ENCODE measurements at places on chromosomes 6 and 20.
A peak's percentile ranks its signal among the peaks of the same experiment; 100 is the strongest.

- no peak for DNase-seq
These were observed 40.8 kb downstream of the ZBTB2 start for GRCh38 chr6:151350442-151351145.

DNA sequence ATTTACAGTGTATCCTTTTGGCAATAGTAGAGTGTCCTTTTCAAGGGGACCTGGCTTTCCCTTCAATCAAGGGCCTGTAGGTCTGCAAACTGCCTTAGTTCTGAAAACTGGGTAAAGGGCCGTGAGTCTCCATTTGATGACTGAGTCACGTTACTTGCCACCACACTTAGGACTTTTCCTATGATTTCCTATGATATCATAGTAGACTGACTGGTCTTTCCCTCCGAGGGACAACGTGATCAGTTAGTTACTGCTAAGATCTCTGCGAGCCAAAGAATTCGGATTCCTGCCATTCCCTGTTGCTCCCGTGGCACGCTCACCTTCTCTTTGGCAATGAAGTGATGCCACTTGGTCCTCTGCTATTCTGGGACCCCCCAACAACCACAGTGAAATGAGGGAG lies 8.4 kb downstream of the ZNF831 start:
- no peak for DNase-seq

GRCh38 chr6:91718198-91718597 lies 1131.3 kb upstream of the MAP3K7 start:
- no peak for DNase-seq

- no peak for DNase-seq
These were observed 389.9 kb downstream of the HTR1B start for GRCh38 chr6:77073410-77073760.

GRCh38 chr20:32567384-32568178 lies 17.6 kb downstream of the NOL4L start:
- DNase-seq: no peak

GRCh38 chr6:89433252-89434149 lies 549 bp downstream of the ANKRD6 start:
- peak; percentile 32 for DNase-seq

- DNase-seq: no peak
These were observed 1273.8 kb upstream of the ADGRB3 start for GRCh38 chr6:67361264-67361663.

DNA sequence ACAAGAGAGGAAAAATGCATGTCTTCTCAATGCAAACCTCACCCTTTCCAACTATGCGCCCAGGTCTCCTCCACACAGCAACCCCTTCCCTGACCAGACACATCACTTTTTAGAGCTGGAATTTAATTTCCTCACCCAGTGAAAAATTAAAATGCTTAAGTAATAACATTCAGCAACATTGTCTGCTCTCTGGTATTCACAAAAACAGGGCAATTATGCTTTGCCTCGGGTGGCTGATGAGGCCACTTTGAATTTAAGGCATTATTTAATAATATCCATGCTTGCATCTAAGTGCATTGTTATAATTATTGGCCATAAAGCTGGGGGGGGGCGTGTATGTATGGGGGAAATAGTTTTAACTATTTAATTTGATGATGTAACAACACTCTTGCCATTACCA lies 777.8 kb upstream of the NRSN1 start:
- DNase-seq: no peak

DNA sequence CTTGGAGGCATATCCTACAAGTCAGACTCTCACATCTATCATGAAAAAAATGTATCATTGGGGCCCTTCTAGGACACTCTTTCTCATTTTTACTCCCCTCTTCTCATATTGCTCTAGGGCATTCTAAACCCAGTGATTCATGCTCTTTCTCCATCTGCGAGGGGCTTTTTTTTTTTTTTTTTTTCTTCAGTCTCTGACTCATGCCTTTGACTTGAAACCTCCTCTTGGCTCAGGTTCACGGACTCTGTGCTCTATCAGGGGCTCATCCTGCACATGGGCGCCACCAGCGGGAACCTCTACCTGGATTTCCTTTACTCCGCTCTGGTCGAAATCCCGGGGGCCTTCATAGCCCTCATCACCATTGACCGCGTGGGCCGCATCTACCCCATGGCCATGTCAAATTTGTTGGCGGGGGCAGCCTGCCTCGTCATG lies 17.8 kb downstream of the SLC22A1 start:
- DNase-seq: peak; percentile 91

DNA sequence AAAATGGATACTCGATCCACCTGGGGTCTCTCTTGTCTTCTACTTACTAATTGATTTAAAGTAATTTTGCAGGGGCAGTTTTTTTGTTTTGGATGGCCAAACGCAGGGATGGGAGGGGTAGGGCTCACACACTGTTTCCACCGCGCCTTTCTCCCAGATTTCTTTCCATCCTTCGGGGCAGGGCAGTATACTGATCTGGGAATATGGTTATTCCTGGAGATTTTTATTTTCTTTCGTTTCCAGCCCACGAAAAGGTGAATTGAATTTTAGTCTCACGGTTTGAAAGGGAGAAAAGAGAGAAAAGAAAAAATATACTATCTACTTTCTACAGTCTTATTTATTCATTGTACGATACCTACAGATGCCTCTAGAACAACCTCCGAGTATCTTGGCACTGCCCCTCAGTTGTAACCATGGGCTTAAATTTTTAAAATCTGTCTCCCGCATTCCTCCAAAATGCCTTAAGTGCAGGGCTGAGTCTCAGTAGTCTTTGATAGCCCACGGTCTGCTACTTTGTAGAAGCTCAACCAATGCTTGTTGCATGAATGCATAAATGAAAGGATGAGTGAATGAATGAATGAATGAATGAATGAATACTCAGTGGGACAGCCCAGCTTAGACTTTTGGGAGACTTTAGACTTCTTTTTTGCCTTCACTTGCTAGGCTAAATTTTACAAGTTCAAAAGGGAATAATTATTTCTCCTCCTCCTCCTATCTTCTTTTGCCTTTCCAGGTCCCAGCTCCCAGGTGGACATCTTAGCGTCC lies 18.1 kb upstream of the TRIM27 start:
- DNase-seq: peak; percentile 13

GRCh38 chr6:158439255-158439654 lies 120.6 kb upstream of the TMEM181 start:
- no peak for DNase-seq

GRCh38 chr20:14724468-14724867 lies 387.1 kb upstream of the FLRT3 start:
- peak; percentile 73 for DNase-seq

GRCh38 chr6:41451515-41452163 lies 94.5 kb upstream of the FOXP4 start:
- peak; percentile 71 for DNase-seq

DNA sequence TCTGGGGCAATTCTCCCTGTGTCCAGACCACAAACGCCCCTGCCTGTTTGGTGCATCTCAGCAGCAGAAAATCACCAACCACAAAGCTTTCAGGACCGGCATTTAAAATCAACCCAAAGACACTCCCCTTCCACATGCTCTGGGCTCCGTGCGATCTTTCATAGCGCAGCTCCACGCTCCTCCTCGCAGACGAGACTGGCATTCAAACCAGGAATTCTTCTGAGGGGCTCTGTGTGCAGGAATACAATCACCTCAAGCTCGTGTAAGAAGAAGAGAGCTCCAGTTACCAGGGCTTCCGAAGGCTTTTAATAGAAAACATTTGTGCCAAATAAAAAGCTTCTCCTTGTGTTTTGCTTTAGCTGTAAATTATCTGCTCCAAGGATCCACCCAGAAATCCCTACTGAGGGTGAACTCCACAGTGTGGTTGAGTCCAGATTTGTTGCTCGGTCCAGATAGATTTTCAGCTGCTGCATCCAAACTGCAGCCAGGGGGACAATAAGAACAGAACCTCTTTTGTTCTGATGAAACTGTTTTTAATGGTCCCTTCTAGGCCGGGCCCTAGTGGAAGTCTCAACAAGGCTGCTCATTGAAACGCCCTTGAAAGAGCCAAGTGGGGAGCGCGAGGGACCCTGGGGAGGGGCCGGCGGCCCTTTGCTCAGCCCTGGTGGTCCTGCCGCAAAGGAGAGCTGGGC lies 16.4 kb upstream of the BMP7 start:
- no peak for DNase-seq

- DNase-seq: no peak
These were observed 216.9 kb downstream of the GMDS start for GRCh38 chr6:2028457-2029038.

- no peak for DNase-seq
These were observed 1.7 kb upstream of the CST4 start for GRCh38 chr20:23690581-23690980.

DNA sequence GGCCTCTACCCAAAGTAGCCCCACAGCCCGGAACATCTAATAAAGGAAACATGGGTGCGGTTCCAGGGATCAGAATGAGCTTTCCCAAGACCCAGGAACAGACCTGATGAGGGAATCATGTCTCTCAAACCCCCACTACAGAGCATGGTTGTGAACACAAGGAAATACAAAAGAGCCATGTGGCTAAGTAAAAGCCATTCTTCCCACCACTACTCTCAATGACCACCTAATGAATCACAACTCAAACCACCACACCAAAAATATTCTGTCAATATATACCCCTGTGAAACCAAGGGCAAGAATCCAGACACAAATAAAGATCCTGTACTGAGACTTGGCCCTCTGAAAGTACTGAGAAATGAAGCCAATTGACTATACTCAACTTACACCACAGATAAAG lies 20.9 kb upstream of the COL21A1 start:
- DNase-seq: no peak

DNA sequence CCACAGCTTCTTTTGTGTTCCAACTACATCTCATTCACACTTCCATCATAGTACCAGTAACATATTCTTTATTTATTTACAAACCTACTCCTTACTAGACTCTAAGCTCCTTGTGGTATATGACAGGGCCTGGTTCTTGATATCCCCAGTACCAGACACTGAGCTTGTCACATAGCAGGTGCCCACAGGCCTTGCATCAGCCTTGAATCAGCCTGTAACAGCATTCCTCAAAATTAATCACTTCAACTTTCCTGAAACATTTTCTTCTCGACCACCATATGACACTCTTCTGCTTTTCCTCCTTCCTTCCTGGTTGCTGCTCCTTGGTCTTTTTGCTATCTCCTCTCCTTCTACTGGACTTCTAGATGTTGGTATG lies 24.7 kb upstream of the SRPK1 start:
- DNase-seq: no peak

DNA sequence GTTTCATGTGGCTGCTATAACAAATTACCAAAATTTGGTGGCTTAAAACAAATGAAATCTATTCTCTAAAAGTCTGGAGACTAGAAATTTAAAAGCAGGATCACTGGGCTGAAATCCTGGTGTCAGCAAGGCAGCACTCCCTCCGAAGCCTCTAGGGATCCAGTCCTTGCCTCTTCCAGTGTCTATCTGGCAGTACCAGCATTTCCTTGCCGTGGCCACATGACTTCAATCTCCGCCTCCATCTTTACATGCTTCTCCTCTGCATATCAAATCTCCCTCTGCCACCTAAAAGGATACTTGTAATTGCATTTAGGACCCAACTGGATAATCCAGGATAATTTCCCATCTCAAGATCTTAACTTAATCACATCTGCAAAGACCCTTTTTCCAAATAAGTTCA lies 30.2 kb downstream of the ARHGAP18 start:
- no peak for DNase-seq

DNA sequence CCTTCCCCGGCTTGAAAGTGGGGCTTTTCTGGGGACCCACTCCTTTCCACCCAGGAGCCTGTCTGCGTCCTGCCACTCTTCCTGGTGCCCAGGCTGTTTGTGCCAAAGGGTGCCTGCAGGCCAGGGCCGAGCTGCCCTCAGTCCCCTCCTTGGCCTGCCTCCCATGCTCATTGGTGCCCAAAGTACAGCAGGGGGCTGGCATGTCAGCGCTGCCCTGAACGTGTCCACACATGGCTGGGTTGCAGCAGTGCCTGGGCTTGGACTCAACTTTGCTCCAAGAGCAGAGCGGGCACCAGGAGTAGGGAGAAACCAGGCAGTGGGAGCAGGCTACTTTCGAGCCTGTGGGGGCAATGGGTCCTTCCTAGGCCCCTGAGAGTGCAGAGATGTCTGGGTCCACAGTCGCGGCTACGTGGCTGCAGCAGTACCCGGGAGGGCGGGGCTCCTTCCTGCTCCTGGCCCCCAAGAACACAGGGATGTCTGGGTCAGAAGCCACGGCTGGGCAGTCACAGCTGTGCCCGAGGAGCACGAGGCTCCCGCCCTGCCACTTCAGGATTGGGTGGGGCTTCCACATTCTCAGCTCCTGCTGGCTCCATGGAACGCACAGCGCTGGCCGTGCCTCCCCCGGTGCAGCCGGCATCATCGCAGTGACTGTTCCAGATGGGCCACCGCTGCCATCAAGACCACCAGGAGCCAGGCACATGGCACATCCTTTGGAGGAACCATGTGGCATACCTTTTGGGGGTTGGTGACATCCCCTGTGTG lies 50.0 kb upstream of the CLDN20 start:
- no peak for DNase-seq

GRCh38 chr20:35883336-35883777 lies 70.9 kb downstream of the SCAND1 start:
- DNase-seq: peak; percentile 14

GRCh38 chr6:12560315-12560714 lies 156.3 kb upstream of the PHACTR1 start:
- DNase-seq: no peak

DNA sequence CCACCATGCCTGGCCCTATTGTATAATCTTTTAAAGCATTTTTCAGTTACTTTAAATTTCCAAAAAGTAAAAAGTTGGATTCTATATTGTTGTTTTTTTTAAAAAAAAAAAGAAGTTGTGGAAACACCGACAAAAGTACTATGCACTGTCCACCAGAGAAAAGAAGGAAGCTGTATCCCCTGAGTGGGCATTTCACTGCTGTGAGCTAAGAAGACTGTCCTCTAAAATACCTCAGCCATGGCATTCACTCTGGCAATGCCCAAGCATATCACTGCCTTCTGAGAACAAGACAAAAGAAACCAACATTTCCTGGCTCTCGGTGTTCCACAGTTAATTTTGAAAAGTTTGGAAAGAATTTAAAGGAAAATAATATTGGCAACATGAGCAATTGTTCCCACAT lies 117.8 kb downstream of the IPCEF1 start:
- DNase-seq: no peak

DNA sequence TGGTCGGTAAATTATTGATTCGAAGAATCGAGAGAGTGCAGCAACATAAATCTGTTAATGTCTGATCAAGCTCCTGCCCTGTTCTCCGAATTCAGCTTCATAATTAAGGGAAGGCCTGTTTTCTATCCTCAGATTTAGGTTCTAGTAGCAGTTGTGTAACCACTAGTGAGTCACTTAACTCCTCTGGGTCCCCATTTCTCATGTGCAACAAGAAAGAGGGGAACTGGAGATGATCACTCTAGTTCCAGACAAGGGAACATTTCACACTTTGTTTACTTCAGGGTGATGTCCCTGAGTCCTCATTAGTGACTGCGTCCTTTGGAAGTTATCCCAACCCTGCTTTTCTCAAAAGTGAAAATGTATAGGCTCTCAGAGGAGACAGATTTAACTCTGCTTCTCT lies 68.1 kb upstream of the RNF146 start:
- peak; percentile 75 for DNase-seq

- peak; percentile 51 for DNase-seq
These were observed 4.3 kb downstream of the PFDN4 start for GRCh38 chr20:54212226-54212625.

DNA sequence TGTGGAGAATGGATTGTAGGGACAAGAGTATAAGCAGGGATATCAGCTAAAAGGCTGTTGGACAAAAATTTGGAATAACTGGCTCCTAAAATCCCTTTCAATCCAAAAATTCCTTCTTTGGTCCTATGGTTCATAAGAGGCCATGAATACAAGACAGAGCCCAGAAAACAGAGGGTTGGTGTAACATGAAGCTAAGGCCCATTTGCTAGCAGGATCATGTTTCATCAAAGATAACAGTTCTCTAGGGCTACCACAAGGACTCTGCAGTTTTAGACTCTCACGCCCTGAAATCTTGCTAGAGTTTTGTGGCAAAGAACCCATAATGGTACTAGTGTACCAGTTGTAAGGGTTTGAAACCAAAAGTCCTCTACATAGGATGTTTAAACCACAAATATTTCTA lies 327.8 kb upstream of the TBX18 start:
- DNase-seq: no peak
